Naive thymus-derived CD8-positive, alpha-beta T cell (primary cell): ENCODE measurements at places on chromosomes 1 and 21. TPM values are rescaled to one million over a fixed set of nuclear protein-coding genes. Genes with fewer than 3 reads are reported as not detected.

- no peaks in the 10 kb centered on the region for H3K36me3 ChIP-seq
- H3K27ac ChIP-seq, result no peak overlapping the region
- peaks cover 10% of the 10 kb centered on the region for H3K4me1 ChIP-seq
- no peaks in the 10 kb centered on the region for H3K27me3 ChIP-seq
Observed at GRCh38 chr1:66298464-66298863, 235.5 kb upstream of the SGIP1 start.

DNA sequence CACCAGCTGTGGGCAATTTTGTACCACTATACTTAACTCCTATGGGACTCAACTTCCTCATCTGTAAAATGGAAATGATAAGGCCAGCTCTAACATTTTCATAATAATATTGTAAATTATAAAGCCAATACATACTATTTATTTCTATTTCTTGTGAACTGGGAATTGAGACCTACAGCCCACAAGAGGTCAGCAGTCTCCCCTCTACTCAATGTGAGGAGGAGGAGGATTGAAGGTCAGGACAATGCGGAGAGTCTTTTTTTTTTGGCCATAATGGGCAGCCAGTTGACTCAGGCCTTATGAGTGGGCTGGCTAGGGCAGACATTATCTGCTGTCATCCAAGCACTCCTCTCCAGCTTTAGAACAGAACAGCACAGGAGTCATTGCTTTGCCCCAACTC, 90.5 kb downstream of the NUF2 start:
- H3K27me3 ChIP-seq, result peaks cover 34% of the 10 kb centered on the region
- no peaks in the 10 kb centered on the region for H3K36me3 ChIP-seq
- no peak overlapping the region for H3K4me3 ChIP-seq

GRCh38 chr1:16174886-16175598, 19.2 kb upstream of the EPHA2 start:
- H3K27me3 ChIP-seq, result peaks cover 8% of the 10 kb centered on the region
- DNase-seq, result no peak
- no peaks in the 10 kb centered on the region for H3K36me3 ChIP-seq
- no peaks in the 10 kb centered on the region for H3K4me1 ChIP-seq

- no peaks in the 10 kb centered on the region for H3K27me3 ChIP-seq
- no peak overlapping the region for H3K4me3 ChIP-seq
- no peaks in the 10 kb centered on the region for H3K36me3 ChIP-seq
- no peak for DNase-seq
- no peaks in the 10 kb centered on the region for H3K4me1 ChIP-seq
- H3K27ac ChIP-seq, result no peak overlapping the region
Observed at GRCh38 chr1:81114191-81114590, 686.5 kb upstream of the ADGRL2 start.

Gene PRAMEF13
- total RNA-seq, result not detected

Gene AUNIP
- not detected for total RNA-seq
